BJ (cell line): ENCODE measurements at places on chromosomes 4 and X.
A peak's percentile ranks its signal among the peaks of the same experiment; 100 is the strongest.

DNA sequence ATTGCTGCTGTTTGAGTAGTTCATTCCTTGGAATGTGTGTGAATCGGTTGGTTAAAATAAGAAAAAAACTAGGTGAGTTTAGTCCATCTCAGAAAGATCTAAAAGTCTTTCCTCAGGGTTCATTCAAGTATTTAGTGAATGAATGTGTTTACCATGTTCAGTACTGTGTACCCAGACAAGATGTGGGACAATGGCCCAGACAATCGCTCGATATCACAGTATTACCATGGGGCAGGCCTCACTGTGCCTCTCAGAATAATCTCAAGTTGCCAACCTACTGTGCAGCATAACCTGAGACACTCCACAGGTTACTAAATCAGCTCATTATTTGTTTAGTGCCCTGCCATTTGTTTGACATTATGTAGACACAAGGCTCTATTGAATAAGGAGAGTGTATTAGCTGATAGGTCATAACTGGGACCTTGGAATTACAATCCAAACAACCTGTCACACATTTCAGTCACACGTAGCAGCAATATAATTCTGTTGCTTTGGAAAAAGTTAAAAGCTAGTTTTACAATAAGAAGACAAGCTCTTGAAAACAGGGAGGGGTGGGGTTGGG, 24.9 kb upstream of the AMOT start:
- DNase-seq: no peak

DNA sequence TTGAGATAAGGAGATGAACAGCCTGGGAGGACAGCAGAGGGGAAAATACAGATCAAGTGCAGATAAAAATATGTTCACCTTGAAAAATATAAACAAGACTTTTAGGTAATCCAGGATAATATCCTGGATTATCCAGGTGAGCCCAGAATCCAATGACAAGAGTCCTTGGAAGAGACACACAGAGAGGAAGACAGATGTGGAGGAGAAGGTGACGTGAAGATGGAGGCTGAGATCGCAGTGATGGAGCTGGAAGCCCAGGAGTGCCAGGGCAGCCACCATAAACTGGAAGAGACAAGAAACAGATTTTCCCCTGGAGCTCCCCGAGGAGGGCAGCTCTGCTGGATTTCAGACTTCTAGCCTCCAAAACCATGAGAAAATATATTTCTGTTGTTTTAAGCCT, 230.7 kb downstream of the UNC5C start:
- no peak for DNase-seq

DNA sequence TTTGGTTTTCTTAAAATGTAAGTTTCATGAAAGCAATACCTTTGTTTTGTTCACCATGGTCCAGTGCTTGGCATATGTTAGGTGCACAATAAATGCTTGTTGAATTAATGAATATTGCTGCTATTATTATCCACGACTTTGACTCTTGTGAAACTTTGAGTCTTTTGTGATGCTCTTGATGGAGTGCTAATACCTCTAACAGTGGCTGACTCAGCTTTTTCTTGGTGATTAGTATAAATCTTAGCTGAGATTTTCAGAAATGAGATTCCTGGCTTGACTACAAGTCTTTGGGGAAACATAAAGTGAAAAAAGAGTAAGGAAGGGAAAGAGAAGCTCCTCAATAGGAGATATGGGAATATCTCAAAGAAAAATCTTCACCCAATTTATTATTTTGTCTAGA, 375.2 kb upstream of the RPS6KA3 start:
- DNase-seq: no peak

DNA sequence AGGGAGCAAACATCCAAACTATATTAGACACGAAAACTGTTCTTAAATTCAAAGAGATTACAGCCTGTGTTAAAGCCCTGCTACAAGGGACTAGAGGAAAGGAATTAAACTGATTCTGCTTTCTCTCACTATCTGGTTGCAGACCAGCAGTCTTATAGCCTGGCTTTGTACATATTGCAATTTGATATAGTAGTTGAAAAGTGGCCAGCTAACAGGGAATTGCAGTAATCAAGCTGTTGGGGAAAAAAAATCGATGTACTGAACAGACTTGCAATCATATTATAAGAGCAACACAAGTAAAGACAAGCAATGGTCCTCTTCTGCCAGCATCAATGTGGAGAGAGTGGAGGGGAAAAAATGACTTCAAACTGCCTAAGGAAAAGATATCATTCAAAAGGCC, 364.4 kb upstream of the EPHA5 start:
- no peak for DNase-seq

- no peak for DNase-seq
Observed at GRCh38 chrX:154371789-154372300, 2.6 kb downstream of the FLNA start.

- no peak for DNase-seq
Observed at GRCh38 chr4:152104901-152105357, 344.1 kb upstream of the GATB start.

DNA sequence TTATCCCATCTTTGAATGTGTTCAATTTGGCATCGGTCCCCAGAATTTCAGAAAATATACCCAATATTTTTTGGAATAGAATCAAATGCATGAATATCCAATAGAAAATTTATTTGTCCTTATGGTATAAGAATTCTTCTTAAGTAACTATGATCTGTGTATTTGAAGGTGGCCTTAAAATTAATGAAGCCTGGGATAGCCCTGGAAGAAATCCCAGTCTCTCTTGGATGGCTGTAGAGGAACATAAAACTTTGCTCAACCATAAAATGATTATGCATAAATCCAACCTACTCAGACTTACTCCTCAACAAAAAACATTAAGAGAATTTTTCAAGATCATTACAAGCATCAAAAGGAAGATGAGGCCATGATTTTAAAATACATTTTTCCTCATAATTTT, 269.4 kb upstream of the SMIM31 start:
- no peak for DNase-seq

DNA sequence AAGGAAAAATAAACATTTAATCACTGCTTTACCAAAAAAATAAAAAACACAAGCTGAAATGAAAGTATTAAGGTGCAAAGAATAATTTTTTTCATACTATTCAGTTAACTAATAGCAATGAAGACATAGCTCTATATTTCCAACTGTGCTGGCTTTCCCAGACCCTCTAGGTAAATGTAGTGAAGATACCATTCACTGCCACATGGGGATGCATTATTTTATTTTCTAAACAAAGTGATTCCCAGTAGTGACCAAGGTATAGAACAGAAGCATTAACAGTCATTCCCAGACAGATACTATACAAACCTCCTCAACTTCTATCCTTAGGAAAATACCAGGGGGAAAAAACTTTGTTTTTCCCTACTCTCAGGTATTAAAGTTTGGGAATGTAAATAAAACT, 39.4 kb downstream of the ANTXR2 start:
- no peak for DNase-seq

- no peak for DNase-seq
Observed at GRCh38 chr4:5280828-5281227, 229.5 kb downstream of the STK32B start.

GRCh38 chrX:75361788-75362187, 87.9 kb downstream of the UPRT start:
- DNase-seq: no peak

DNA sequence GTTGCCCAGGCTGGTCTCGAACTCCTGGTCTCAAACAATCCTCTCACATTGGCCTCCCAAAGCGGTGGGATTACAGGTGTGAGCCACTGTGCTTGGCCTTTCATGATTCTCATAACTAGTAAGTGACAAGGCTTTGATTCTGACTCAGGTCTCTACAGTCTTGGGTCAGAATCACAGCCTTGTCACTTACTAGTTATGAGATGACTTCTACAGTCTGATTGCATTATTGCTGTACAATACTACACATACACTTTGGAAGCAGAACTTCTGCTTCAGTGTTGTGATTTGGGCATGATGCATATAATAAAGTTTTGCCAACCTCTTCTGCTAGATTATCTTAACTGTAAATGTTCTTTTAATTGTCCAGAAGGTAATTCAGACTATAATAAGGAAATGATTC, 123.3 kb downstream of the KDM6A start:
- DNase-seq: no peak

DNA sequence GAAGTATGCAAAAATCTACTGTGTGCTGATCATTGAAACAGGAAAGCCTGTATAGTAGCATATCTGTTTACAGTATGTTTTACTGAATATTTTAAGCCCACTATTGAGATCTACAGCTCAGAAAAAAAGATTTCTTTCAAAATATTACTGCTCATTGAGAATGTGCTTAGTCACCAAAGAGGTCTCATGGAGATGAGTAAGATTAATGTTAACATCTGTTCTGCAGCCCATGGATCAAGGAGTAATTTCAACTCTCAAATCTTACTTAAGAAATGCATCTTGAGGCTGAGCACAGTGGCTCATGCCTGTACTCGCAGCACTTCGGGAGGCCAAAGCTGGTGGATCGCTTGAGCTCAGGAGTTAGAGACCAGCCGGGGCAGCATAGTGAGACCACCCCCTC, 3.3 kb downstream of the RNF4 start:
- no peak for DNase-seq

- DNase-seq: no peak
Observed at GRCh38 chr4:139768366-139768765, 102.7 kb downstream of the MGST2 start.

- no peak for DNase-seq
Observed at GRCh38 chrX:100289066-100289558, 121.0 kb downstream of the PCDH19 start.

DNA sequence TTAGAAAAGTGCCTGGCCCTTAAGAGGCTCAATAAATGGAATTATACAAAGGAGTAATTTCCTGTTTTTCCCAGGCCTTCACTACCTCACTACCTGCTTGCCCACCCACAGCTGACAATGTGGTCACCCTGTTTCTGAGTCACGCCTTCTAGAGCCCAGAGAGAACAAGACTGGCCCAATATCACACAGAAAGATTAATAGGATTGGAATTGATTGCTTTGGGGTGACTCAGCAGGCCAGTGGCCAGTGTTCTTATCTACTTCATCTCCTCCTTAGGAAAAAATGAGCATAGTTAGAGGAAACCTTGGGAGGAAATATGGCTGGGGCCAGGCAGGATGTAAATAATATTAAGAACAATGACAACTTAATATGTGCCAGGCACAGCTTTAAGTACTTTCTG, 4.5 kb upstream of the FGF16 start:
- DNase-seq: peak; percentile 57

DNA sequence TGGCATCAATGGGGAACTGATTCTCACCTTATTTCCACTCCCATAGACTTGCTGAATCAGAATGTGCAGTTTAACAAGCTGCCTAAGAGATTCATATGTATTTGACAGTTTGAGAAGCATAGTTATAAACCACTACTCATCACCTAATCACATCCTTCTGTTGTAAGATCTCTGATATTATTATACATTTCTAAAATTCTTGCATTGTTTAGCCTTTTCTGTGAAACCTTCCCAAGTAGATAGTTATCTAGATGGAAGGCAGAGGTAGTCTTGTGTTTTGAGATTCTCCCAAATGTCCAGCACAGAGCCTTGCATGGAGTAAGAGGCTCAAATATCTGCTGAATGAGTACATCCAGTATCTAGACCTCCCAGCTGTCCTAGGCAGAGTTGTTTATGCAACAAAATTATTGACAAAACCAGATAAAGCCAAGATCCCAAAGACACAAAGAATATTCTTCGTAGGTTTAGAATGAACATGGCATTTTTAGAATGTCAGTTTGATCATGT, 227.3 kb downstream of the KDR start:
- no peak for DNase-seq

DNA sequence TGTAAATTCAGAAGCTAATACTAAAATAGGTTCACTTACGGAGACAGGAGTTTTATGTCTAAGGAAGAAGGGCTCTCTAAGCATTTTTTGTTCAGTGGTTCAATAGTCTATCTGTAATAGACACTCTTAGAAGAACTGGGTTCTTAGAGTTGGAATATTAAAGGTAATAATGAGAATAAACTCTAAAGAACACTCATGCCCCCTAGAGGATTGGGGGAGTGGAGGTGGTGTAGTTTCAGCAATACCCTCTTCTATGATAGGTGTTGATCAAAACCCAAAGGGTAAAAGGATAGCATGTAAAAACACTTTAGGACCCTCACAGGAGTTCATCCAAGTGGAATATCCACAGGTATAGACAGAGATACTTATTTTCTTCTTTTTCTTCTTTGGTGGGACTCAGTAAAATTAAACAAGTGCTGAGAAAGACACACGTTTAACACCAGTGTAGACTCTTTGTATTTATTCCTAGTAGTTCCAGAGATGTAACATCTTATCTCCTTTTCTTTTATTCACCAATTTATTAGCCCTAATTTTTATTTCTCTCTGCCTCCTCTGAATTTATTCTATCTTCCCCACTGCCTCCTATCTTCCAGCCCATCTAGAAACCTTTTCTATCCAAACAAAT, 25.7 kb upstream of the MND1 start:
- peak; percentile 4 for DNase-seq

- DNase-seq: no peak
Observed at GRCh38 chrX:130563476-130563875, 161.7 kb downstream of the RBMX2 start.

DNA sequence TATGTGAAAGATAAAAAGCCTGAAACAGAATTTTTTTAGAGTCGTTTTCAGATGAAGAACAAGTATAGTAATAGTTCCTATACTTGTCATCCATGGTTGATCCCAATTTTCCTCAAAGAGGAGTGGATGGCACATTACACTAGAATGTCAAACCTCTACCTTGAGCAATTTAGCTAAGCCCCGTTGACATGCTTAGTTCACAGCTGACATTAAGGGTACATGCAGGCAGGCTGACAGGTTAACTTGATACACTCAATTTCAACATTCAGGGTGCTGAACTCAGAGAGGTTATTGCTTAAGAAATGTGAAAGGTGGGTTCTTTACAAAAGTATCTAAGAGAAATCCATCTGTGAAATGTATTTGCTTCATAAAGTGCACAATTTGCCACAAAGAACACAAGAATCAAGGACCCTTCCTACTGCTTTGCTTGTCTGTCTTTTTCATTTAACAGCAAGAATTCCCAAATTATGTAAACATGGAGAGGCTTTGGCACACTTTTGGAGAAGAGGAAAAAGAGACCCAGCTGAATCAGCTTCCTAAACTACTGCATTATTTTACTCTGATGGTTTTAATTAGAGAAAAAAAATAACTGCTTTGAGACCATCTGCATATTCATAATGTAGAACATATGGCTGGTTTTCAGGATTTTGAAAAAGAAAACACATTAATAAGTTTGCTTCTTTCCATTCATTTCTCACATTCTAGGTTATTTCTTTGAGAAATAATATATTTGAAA, 122.5 kb upstream of the DDIT4L start:
- DNase-seq: no peak

- no peak for DNase-seq
Observed at GRCh38 chrX:10797466-10797865, 177.1 kb upstream of the MID1 start.

- DNase-seq: no peak
Observed at GRCh38 chr4:25112366-25112994, 47.8 kb downstream of the SEPSECS start.

DNA sequence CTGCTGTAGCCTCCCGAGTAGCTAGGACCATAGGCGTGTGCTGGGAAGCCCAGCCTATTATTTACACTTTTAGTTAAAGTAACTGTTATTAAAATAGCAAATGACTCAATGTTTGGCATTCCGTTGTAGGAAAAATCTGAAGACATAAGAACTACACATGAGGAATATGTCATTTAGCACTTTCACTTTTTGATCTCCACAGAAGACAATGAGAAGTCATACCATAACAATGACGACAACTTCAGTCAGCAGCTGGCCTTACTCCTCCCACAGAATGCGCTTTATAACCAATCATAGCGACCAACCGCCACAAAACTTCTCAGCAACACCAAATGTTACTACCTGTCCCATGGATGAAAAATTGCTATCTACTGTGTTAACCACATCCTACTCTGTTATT, 6.7 kb downstream of the GPR34 start:
- DNase-seq: no peak

GRCh38 chr4:141467225-141467624, 169.2 kb upstream of the IL15 start:
- no peak for DNase-seq

GRCh38 chr4:41611881-41612871, 74.2 kb downstream of the LIMCH1 start:
- DNase-seq: no peak
